ENCODE measurements at places on chromosomes 1 and 21.

GRCh38 chr1:234281826-234282489 is 91.3 kb upstream of the COA6 start:
- no peak for DNase-seq

DNA sequence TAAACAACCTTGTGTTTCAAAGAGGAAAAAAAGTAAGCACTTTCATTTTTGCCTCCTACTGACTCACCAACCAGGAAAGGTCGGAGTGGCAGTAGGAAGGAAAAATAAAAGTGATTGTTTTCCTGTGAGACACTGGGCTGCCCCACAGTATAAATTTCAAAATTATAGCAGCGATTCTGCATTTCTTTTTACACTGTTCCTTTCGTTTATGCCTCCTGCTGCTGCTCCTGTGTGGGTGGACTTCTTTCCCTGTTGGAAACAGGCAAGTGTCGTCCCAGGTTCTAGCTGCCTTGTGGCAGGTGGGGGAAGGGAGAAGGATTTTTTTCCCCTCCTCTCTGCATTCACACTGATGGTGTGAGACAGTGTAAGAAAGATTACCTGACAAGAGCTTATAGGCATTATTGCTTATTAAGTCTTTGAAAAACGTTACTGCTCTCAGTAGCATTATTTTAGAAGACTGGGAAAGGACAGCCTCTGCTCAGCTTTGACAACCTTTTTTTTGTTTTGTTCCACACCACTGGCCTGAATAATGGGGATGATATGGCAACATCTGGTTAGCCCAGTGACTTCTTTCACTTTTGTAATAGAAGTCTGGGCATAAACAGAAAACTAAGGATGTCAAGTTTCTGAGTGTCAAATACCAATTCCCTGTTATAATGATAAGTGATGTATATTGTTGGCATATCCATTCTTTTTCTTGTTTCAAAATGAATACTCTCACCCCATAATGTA is 77.9 kb downstream of the NEK7 start:
- DNase-seq = no peak

GRCh38 chr1:110035236-110035752 is 870 bp downstream of the STRIP1 start:
- DNase-seq = no peak

- no peak for DNase-seq
Observed at GRCh38 chr1:16038620-16038912, 5.0 kb upstream of the CLCNKB start.

DNA sequence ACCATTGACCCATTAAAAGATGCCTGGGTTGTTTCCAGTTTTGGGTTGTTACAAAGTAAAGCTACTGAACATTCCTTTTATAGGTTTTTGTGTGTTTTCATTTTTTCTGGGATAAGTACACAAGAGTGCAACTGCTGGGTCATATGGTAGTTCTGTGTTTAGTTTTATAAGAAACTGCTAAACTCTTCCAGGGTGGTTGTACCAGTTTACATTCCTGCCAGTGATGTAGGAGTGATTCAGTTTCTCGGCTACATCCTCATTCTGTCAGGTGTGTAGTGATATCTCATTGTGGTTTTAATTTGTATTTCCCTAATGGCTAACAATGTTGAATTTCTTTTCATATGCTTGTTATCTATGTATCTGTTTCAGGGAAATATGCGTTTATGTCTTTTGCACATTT is 58.5 kb upstream of the DNAJC6 start:
- DNase-seq = no peak

DNA sequence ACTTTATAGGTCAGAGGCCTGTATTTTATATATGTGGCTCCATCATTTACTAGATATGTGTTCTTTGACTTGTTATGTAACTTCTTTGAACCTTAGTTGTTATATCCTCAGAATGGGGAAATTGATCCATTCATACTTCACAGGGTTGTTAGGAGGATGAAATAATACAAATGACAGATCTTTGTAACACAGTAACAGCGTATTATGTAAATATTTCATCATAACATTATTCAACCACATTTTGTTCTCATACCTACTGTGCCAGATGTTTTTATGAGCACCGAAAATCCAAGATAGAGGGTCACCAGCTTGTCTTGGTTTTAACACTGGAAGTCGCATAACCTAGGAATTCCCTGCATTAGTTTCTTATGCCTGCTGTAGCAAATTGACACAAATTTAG is 3.3 kb downstream of the SUCO start:
- no peak for DNase-seq

- no peak for DNase-seq
Observed at GRCh38 chr1:997713-997992, 2.2 kb downstream of the HES4 start.

- no peak for DNase-seq
Observed at GRCh38 chr21:37514038-37514667, 147.6 kb downstream of the DYRK1A start.

- no peak for DNase-seq
Observed at GRCh38 chr1:8096105-8097011, 70.2 kb upstream of the ERRFI1 start.

- DNase-seq = no peak
Observed at GRCh38 chr21:44795342-44795741, 6.3 kb downstream of the UBE2G2 start.

- peak; percentile 79 for DNase-seq
Observed at GRCh38 chr1:27872059-27872801, at the start of gene THEMIS2. THEMIS2 (plus strand) TSS chr1:27872544; CDS start chr1:27872572, 28 bp downstream.

DNA sequence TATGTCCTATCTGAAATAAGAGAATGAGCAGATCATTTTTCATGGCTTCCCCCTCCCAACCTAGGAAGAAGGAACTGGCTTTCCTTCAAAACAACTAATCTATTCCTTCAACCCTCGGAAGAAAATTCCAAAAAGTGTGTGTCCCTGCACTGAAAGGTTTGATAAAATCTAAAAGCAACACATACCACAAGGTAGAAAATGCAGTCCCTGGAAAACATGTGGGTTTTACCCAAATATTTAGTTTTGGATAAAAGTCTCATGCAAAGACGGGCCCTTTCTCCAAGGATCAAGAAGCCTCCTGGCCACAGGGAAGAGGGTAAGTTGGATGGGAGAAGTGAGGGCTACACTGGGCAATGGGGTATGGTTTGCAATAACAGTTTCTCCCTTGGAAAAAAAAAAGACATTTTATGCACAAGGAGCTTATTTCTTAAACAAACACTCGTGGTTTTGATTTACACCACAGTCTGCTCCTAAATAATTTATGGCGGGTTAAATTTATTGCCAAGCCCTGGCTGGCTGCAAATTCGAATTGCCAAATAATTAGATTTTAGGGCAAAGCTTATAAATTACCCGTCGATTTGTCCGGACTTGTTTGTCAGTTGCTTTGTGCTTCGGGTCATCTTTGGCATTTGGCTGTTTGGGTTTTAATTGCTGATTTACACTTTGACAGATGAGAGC is 28.9 kb downstream of the ERI3 start:
- no peak for DNase-seq

DNA sequence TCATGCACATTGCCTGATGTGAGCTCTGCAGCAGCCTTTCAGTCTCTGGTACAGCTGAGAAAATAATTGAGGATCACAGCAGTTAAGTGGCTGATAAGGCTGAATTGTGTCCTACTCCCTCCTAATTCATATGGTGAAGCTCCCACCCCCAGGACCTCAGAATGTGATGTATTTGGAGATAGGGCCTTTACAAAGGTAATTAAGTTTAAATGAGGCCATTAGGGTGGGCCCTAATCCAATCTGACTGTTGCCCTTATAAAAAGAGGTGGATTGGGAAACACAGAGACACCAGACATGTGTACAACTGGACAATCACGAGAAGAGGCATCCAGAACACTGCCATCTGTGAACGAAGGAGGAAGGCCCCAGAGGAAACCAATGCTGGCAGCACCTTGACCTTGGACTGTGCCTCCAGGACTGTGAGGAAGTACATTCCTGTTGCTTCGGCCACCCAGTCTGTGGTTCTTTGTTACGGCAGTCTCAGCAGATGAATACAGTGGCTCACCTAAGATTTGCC is 148.1 kb downstream of the TRABD2B start:
- DNase-seq = no peak

GRCh38 chr1:75612976-75613375 is 2.1 kb upstream of the SLC44A5 start:
- no peak for DNase-seq

All from stimulated activated CD4-positive, alpha-beta T cell treated with anti-CD3 and anti-CD28 coated beads, Interleukin-4, amount 100 ng/mL, for 24 hours (primary cell).